Stimulated activated CD8-positive, alpha-beta memory T cell treated with anti-CD3 and anti-CD28 coated beads, Interleukin-15, amount 100 ng/mL, for 24 hours (primary cell): ENCODE measurements at places on chromosomes 11 and 22.

- DNase-seq, result no peak
Measured at GRCh38 chr11:126347751-126348668, 7.5 kb upstream of the ST3GAL4 start.

- no peak for DNase-seq
Measured at GRCh38 chr11:10272132-10272531, 21.9 kb downstream of the SBF2 start.

- DNase-seq, result no peak
Measured at GRCh38 chr11:44310206-44310462, 195 bp upstream of the ALX4 start.

DNA sequence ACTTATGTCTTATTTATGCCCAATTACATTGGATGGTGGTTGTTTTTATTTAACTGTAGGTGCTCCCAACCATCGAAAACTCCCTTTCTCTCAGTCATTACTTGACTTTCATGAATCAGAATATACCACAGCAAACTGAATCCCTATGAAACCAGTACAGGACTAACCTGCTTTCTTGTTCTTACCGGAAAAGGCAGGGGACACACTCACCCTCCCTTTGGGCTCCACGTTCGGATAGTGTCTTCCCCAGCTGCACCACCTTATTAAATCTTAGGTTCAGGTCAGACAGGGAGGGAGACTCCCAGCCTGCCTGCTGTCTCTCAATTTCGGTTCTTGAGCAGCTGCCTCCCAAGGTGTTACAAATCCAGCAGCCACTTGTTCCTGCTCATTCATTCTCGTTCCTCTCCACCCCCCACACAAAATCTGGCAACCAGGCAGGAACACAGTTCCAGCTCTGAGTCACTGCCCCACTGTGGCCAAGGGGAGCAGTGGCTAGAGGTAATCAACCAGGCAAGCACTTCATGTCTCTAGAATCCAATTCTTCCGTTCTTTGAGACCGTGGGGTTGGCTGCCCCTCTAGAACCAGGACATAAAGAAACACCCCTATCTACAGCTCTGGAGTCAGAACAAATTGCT, 133.0 kb downstream of the PLEKHA7 start:
- DNase-seq, result no peak

DNA sequence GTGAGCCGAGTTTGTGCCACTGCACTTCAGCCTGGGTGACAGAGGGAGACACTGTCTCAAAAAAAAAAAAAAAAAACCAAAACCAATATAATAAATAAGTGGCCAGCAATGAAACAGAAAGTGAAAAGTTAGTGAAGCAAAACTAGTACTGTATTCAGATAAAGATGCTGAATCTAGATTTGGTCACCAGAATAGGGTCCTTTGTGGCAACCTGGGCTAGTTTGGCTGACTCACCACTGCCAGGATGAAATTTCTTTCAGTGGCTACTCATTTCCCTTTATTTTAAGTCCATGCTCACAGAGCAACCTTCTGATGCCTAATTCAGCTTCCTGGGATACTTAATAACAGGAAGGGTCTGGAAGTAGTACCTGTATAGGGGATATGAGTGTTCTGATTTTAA, 26.0 kb downstream of the LIMK2 start:
- DNase-seq, result no peak

DNA sequence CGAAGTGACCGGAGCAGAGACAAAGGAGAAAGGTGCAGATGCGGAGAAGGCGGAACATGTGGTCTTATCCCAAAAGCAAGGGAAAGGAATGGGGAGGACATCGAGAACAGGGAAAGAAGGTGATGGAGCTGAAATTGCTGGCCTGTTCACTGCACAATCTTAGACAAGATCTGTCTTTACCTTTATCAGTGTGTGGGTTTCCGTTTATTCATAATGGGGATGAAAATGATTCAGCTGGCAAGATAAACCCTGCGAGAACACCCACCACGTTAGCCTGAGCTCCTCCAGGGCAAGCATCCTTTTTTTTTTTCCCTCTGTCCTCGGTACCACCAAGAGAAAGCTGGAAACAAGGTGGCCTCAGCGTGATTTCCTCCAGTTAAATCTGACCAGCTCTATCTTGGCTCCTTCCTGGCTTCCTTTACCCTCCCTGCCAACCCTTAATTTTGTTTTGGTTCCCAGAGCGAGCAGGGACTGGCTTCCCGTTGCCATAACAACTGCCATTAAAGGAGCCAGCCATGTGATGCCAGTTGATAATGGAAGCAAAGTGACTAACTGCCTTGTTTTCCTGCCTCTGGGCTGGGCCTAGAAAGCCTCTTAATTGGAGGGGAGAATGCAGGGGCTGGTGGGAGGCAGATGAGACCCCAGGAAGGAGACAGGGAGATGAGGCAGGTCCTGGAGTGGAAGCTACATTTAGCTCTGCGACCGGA, 4.2 kb downstream of the SGSM1 start:
- no peak for DNase-seq

DNA sequence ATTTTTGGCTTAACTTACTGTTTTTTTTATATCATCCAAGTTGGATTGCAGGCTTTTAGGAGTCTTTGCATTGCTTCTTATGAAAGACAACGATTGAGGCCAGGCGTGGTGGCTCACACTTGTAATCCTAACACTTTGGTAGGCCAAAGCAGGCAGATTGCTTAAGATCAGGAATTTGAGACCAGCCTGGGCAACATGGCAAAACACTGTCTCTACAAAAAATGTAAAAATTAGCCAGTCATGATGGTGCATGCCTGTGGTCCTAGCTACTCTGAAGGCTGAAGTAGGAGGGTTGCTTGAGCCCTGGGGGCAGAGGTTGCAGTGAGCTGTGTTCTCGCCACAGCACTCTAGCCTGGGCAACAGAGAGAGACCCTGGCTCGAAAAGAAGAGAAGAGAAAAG, 56.6 kb downstream of the BID start:
- no peak for DNase-seq

GRCh38 chr22:39240831-39241793, 3.7 kb downstream of the PDGFB start:
- no peak for DNase-seq

DNA sequence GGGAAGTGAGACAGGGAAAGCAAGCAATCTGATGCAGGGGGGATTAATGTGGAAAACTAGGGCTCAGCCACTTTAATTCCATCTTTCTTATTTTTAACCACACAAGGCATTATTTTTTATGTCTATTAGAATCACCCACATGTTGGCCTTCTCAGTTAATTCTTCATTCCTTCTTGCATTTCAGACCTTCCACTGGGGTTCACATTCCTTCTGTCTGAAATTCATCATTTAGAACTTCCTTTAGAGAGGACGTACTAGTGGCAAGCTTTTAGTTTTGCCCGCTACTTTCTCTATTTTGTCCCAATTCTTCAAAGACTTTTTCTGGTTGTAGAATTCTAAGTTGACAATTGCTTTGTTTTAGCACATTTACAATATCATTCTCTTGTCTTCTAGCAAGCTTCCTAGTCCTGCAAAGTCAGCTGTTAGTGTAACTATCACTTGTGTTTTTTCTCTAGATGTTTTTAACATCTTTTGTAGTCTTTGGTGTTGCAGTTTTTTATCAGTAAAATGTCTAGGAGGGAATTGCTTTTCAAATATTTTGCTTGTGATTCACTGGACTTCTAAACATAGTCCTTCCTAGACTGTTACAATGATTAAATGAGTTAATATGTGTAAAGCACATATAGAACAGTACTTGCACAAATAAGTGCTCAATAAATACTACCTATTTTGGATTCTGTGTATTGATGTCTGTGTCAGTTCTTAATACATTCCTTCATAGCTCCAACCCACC, 5.5 kb upstream of the NNMT start:
- no peak for DNase-seq

DNA sequence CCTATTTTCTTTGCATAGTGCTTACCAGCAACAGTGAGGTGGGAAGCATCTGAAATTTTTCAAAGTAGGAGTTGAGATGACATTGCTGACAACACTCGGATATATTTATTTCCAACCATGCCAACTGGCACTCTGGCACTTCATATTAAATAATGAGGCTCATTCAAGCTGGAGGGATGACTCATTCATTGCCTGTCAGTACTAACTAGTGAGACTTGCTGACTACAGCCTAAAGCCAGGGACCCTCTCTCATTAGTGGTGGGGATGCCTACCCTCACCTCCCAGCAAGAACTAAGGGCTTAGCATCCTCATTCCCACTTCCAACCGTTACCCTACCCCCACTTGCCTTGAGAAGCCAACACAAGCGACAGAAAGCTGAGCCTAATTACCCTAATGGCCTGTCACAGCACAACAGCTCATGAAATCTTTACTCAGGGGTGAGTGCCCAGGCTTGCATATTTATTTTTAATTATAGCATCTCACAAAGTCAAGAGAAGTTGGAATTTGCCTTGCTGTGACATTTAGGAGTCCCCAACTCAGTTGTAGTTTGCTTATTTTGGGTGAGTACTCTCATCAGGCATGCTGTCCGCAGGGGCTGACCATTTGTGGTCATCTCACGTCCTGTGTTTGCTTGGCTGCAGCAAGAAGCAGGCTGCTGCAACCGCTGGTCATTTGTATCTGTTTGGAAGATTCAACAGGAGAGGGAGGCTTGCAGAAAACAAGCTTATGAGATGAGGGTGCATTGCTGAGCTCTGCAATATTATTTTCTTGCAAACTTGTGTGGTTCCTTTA, 181.6 kb upstream of the POU2AF2 start:
- no peak for DNase-seq

DNA sequence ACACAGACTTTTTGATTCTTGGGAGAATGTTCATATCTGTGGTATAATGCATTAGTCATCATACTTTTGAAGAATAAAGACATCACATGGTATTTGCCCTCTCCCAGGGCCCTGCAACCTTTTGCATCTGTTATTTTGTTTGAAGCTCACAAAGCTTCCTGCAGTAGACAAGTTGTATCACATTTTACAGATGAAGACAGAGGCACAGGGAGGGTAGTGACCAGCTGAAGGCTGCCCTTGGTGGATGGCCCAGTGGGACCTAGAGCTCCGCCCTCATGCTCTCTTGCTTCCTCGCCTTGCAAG, 66.4 kb downstream of the UBASH3B start:
- DNase-seq, result no peak

DNA sequence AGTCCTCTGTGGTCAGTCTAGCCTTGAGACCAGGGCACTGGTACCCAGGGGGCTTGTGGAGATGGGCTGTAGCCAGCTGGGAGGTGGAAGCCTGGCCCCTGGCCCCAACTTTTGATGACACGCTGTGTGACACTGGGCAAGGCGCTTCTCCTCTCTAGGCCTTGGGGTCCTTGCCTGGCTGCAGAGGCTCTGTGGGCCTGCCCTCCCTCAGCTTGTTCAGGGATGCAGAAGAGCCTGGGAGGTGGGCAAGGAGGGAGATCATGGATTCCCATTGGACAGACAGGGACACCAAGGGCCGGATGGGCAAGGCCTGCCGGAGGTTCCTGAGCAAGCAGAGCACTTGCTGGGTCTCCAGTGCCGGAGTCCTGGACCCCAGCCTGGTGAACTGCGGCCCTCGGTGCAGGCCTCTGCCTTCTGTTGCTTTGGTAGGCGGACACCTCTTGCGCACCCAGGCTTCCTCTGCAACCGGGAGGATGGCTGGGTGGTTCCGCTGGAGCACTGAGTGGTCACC, 1.3 kb upstream of the PPP2R5B start:
- no peak for DNase-seq

DNA sequence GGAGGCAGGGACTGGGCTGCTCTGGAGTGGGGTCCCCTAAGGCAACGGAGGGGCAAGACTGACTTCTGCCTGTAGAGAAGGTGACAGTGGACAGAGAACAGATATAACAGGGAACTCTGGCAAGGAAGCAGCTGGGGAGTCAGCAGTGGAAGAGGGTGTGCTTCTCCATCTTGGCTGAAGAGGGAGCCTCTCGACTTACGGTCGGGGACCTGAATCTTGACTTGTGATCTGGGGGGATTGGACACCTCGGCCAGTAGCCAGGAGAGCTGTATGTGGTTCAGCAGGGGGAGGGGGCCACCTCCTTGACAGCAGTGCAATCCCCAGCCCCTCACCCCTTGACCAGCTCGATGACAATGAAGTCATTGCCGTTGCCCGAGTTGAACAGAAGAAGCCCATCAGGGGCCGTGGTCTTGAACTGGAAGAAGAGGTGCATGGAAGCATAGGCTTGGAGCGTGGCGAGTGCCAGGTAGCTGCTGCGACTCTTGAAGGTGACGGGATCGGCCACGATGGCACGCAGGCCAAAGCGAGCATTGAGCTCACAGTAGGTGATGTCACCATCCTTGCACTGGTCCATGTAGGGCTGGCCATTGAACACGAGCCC, 60.0 kb downstream of the SLC22A12 start:
- DNase-seq, result no peak

DNA sequence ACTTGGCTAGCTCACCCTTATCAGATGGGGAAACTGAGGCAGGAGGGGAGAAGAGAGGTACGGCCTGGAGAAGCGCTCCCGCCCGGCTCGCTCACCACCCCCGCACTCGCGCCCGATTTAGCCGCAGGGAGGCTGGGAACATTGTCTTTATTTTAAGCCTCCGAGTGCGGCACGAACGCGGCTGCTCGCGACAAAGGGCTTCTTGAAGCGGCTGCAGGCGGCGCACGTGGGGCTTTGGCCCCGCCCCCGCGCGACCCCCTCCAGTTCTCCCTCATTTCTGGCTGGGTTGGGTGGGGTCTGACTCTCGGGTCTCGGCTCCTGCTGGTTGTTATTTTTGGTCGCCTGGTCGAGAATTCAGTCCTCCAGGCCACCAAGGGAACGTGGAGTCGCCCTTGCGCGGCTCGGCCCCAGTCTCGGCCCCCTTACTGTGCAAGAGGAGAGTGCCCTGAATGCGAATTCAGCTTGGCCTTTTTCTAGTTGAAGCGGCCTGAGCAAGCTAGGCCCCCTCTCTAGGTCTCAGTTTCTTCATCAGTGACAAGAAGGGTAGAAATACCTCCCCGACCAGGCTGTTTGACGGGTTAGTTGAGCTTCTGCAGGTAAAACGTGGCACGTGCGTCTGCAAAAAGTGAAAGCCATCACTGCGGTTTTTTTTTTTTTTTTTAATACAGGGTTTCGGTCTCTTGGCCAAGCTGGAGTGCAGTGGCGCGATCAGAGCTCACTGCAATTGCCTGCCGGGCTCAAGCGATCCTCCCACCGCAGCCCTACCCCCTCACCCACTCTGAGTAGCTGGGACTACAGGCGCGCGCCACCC, 2.6 kb upstream of the CHRM1 start:
- DNase-seq, result no peak

DNA sequence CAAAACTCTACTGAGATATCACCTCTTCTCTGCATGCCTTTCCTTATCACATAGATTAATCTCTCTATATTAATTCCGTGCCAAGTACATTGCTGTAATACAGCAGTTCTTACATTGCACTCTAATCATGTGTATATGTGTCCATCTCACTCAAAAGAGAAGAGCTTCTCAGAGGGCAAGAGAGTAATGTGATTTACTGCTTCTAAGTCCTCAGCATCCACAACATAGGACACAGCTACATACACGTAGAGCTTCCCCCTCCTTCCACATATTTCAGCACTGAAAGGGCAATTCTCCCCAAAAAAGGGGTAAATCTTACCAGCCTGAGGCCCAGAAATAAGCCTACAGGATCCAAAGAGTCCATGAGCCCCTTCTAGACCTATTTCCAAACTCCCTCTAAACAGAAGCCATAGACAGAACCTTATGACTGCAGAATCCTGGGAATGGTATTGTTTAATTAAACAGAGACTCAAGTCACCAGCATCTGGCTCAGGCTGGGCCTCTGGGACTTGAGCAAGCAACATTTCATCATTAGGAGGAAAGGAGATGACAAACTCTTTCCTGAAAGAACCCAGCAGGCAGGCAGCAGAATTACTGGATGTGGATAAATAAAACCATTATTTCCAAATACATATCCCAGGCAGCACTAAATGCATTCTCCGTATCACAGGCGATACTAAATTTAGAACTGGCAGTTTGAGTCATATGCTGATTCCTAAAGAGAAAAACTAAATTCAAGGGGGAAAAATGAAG, 87.2 kb downstream of the KCNC1 start:
- DNase-seq, result no peak
